ENCODE measurements at places on chromosomes 7 and 10. TPM values are rescaled to one million over a fixed set of nuclear protein-coding genes. Genes with fewer than 3 reads are reported as not detected.

DNA sequence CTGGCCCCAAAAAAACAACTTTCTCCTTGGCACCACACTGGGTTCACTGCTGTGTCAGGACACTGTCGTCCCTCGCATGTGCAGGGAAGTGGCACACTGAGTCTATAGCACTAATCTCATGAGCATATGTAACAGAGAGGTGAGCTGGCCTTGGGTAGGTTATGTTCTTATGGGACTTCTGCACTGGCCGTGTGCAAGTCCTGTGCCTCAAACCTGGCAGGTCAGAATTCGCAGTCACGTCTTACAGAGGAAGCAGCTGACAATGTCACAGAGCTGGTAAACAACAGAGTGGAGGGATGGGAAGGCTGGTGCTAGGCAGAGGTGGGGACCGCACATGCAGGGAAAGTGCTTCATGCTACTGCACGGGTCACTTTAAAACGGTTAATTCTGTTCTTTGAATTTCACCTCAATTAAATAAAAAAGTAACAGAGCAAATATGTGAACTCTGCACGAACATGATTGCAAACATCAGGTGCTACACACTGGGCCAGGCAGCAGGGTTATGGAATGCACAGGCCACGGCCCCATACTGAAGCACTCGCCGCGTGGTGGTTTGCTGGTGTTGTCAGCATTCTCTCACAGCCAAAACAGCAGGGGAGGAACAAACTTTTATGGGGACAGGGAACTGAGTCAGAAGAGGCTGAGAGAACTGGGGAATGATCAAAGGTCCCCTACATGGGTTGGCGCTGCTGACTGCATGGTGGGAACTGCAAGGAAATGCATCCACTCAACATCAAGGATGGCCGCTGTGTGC is 54.2 kb downstream of the VOPP1 start:
- no peak for DNase-seq
- H3K36me3 ChIP-seq = peaks cover 51% of the 10 kb centered on the region
- H3K27me3 ChIP-seq = no peaks in the 10 kb centered on the region
- H3K27ac ChIP-seq = peak overlapping the region; percentile 49

Gene FOXP2
- total RNA-seq = not detected

Gene PTPRN2
- 0.47 TPM for total RNA-seq

DNA sequence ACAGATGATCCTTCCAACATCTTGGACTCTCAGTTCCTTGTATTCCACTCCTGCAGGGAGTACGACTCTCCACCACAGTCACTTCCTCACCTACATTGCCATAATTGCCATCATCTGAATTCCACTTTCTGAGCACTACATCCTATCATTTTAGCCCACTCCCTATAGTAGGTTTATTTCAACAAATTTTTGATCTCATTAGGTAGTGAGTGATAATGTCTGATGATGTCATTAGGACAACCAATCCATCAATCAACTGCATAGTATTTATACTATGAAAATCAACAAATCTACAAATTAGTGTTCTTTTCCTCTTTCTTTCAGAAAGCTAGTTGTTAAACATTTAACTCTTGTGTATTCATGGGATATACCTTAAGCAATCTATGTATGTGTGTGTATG is 13.7 kb upstream of the TRA2A start:
- H3K4me1 ChIP-seq = peaks cover 25% of the 10 kb centered on the region
- DNase-seq = no peak

Gene CLCN1
- total RNA-seq = not detected

Gene ZNF736
- total RNA-seq = 21.3 TPM

- no peak overlapping the region for H3K4me3 ChIP-seq
- H3K27me3 ChIP-seq = no peaks in the 10 kb centered on the region
- DNase-seq = no peak
- H3K27ac ChIP-seq = no peak overlapping the region
- H3K4me1 ChIP-seq = no peaks in the 10 kb centered on the region
These were observed 53.9 kb upstream of the SEPHS1 start for GRCh38 chr10:13402021-13402420.

Gene AKR1C8
- 0.22 TPM for total RNA-seq

DNA sequence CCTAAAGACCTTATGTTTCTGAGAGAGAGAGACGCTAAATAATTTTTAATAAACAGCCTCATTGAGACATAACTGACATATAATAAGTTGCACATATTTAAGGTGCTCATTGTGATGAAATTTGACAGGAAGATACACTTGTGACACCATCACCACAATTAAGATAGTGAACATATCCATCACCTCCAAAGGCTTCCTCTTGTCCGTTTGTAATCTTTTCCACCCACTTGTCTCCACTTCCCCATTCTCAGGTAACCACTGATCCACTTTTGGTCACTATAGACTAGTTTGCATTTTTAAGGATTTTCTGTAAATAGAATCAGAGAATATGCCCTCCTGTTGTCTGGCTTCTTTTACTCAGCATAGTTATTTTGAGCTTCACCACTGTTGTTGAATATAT is 195.1 kb upstream of the WDR11 start:
- H3K4me1 ChIP-seq = no peaks in the 10 kb centered on the region
- H3K4me3 ChIP-seq = no peak overlapping the region
- H3K27ac ChIP-seq = no peak overlapping the region

Gene WNT2
- total RNA-seq = not detected

GRCh38 chr7:144057954-144058353 is 9.2 kb downstream of the OR2A5 start:
- no peak for DNase-seq
- no peaks in the 10 kb centered on the region for H3K36me3 ChIP-seq
- H3K27ac ChIP-seq = no peak overlapping the region
- no peak overlapping the region for H3K4me3 ChIP-seq
- no peaks in the 10 kb centered on the region for H3K4me1 ChIP-seq

GRCh38 chr10:73890261-73890660 is 15.9 kb upstream of the CAMK2G start:
- DNase-seq = no peak
- H3K27ac ChIP-seq = no peak overlapping the region
- peaks cover 5% of the 10 kb centered on the region for H3K27me3 ChIP-seq
- peaks cover 33% of the 10 kb centered on the region for H3K4me1 ChIP-seq
- H3K4me3 ChIP-seq = no peak overlapping the region

GRCh38 chr10:95389176-95389575 is 98.4 kb upstream of the PDLIM1 start:
- no peak overlapping the region for H3K27ac ChIP-seq
- H3K27me3 ChIP-seq = peaks cover 4% of the 10 kb centered on the region
- no peak overlapping the region for H3K4me3 ChIP-seq
- DNase-seq = no peak

- peaks cover 53% of the 10 kb centered on the region for H3K27me3 ChIP-seq
- no peak overlapping the region for H3K27ac ChIP-seq
- no peak overlapping the region for H3K4me3 ChIP-seq
These were observed 43.8 kb downstream of the CYTH3 start for GRCh38 chr7:6228361-6229229.

- no peak for DNase-seq
- peaks cover 4% of the 10 kb centered on the region for H3K27me3 ChIP-seq
- peak overlapping the region; percentile 46 for H3K27ac ChIP-seq
- H3K4me3 ChIP-seq = no peak overlapping the region
- peaks cover 52% of the 10 kb centered on the region for H3K4me1 ChIP-seq
These were observed 76.6 kb upstream of the ADO start for GRCh38 chr10:62727934-62728333.

GRCh38 chr10:29600067-29600466 is 34.7 kb downstream of the SVIL start:
- no peak for DNase-seq
- H3K4me1 ChIP-seq = no peaks in the 10 kb centered on the region
- H3K27ac ChIP-seq = no peak overlapping the region
- H3K4me3 ChIP-seq = no peak overlapping the region

DNA sequence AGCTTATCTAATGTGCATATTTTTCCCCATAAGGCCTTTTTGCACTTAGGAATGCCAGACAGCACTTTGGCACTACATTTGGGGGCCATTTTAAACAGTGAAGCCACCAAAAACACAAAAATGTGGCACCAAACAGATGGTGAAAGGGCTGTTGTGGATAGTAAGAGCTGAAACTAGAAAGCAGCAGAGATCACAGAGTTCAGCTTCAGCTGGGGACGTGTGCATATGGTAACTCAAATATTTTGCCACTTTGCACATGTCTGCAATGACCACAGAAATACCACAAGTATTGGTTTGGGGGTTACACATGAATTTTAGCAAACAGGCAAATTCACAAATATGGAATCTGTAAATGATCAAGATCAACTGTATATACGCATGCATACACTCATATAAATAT is 72.8 kb downstream of the PODXL start:
- H3K4me1 ChIP-seq = no peaks in the 10 kb centered on the region
- no peak for DNase-seq
- no peaks in the 10 kb centered on the region for H3K27me3 ChIP-seq
- no peak overlapping the region for H3K27ac ChIP-seq
- H3K36me3 ChIP-seq = peaks cover 15% of the 10 kb centered on the region

- DNase-seq = no peak
- no peaks in the 10 kb centered on the region for H3K27me3 ChIP-seq
- H3K36me3 ChIP-seq = no peaks in the 10 kb centered on the region
- no peak overlapping the region for H3K4me3 ChIP-seq
- no peak overlapping the region for H3K27ac ChIP-seq
- no peaks in the 10 kb centered on the region for H3K4me1 ChIP-seq
These were observed 161.6 kb downstream of the GLI3 start for GRCh38 chr7:42075418-42075817.

DNA sequence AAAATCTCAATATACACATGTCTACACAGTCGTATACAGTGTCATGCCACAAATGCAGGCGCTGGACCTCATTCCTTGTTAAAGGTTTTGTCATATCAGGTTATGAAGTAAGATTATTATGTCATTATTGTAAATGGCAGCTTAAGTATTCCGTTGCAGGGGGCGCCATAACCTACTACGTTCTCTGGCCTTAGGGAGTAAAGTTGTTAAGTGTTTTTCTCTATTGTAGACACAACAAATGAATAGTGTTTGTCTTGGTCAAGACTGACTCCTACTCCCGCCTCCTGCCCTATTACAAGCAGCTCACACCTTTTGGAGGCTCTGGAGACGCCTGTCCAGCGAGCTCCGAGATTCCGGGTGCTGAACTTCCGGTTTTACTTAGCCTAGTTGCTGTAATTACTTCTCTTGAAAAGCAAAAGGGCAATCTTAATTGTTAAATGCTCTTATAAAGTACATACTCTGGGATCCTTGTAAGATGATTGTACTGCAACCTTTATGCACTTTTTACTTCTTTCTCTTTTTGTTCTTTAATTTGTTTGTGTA is 994 bp downstream of the GATAD1 start:
- peak overlapping the region; percentile 89 for H3K4me3 ChIP-seq
- DNase-seq = peak; percentile 47
- H3K36me3 ChIP-seq = peaks cover 13% of the 10 kb centered on the region
- no peaks in the 10 kb centered on the region for H3K27me3 ChIP-seq
- peak overlapping the region; percentile 82 for H3K27ac ChIP-seq

DNA sequence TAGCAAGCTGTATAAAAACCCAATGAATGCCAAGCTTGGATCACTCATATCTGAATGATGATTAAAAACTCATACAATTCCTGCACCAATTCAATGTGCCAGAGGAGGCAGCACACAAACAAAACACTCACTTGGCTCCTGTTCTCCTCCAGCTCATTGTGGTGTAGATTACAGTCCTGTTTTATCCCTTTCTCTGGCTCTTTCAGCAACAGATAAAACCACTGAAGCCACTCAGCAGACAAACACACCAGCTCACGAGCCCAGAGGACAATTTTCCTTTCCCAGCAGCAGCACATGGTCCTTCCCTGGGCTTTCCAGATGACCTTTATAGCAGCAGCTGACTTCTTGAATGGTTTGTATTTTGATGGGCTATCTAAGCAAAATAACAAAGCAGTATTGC is 107.3 kb upstream of the STARD3NL start:
- no peaks in the 10 kb centered on the region for H3K36me3 ChIP-seq
- H3K27me3 ChIP-seq = peaks cover 14% of the 10 kb centered on the region
- DNase-seq = no peak
- no peak overlapping the region for H3K4me3 ChIP-seq
- no peaks in the 10 kb centered on the region for H3K4me1 ChIP-seq

DNA sequence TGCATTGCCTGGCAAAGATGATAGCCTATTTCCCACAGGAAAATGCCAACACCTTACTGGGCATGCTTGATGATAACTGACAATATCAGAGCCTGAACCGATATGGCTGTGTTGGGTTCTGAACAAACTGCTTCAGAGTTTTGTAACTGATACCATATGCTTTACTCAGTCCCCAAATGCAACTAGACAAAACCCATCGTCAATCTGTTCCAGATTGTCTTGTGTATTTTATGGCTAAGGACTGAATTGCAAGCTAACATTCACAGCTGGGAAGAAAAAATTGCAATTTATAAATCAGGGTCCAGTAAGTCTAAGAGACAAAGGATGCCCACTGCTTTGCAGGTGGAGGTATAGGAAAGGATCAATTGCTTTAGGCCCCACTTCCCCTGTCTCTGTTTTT is 116.8 kb upstream of the WNT16 start:
- H3K4me1 ChIP-seq = no peaks in the 10 kb centered on the region
- no peak for DNase-seq
- H3K36me3 ChIP-seq = no peaks in the 10 kb centered on the region
- no peaks in the 10 kb centered on the region for H3K27me3 ChIP-seq

- no peak for DNase-seq
- H3K4me3 ChIP-seq = no peak overlapping the region
- peaks cover 11% of the 10 kb centered on the region for H3K36me3 ChIP-seq
- H3K27ac ChIP-seq = no peak overlapping the region
- H3K4me1 ChIP-seq = no peaks in the 10 kb centered on the region
These were observed 51.1 kb downstream of the TMEM209 start for GRCh38 chr7:130154131-130154500.

DNA sequence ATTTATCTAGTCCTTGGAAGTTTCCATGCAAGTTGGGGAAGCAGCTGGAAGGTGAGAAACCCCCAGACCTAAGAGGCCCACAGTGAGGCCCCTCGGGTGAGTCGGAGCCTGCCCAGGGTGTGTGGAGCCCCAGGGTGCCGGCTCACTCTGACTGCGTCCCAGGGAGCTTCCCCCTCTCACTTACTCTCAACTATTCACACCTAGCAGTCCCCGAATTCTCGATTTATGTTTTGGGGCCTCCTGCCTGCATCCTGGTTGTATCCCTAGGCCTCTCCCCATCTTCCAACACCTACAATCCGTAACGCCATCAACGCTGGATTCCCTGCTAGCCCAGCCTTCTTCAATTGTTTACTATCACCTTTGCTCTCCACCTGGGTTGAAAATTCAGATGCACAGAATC is 63.9 kb downstream of the PRKAG2 start:
- no peak overlapping the region for H3K27ac ChIP-seq
- H3K4me1 ChIP-seq = no peaks in the 10 kb centered on the region
- peaks cover 2% of the 10 kb centered on the region for H3K27me3 ChIP-seq
- no peak for DNase-seq
- no peak overlapping the region for H3K4me3 ChIP-seq

GRCh38 chr10:71077143-71077581 is 135.2 kb upstream of the UNC5B start:
- no peaks in the 10 kb centered on the region for H3K36me3 ChIP-seq
- DNase-seq = no peak
- H3K4me3 ChIP-seq = no peak overlapping the region
- H3K27ac ChIP-seq = no peak overlapping the region

- no peak overlapping the region for H3K4me3 ChIP-seq
- H3K27me3 ChIP-seq = peaks cover 14% of the 10 kb centered on the region
- H3K27ac ChIP-seq = no peak overlapping the region
These were observed 65.5 kb downstream of the PYROXD2 start for GRCh38 chr10:98349508-98349922.

GRCh38 chr7:111256391-111256790 is 165.5 kb downstream of the LRRN3 start:
- H3K27me3 ChIP-seq = no peaks in the 10 kb centered on the region
- no peaks in the 10 kb centered on the region for H3K36me3 ChIP-seq
- H3K27ac ChIP-seq = no peak overlapping the region
- H3K4me3 ChIP-seq = no peak overlapping the region
- H3K4me1 ChIP-seq = no peaks in the 10 kb centered on the region
- no peak for DNase-seq

Gene PSD
- total RNA-seq = 9.9 TPM

Gene LEP
- not detected for total RNA-seq

Gene OR2A42
- not detected for total RNA-seq
